ENCODE measurements at places on chromosomes 6 and 20.

DNA sequence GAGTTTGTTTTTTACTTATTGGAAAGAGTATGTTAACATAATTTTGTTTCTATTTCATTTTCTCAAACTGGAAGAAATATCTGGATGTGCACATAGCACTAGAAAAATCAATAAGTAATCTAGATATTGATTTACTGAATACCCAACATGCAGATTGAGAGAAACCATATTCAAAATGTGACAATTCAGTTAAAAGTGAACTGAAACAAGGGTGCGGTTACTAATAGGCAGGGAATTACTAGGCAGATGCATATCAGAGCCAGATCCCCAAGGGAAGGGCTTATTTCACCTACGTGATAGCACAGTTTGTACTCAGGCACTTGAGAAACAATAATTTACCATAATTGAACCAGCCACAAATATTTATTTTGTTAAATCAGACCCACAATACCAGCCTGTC is 493.1 kb upstream of the FLRT3 start:
- DNase-seq = no peak

DNA sequence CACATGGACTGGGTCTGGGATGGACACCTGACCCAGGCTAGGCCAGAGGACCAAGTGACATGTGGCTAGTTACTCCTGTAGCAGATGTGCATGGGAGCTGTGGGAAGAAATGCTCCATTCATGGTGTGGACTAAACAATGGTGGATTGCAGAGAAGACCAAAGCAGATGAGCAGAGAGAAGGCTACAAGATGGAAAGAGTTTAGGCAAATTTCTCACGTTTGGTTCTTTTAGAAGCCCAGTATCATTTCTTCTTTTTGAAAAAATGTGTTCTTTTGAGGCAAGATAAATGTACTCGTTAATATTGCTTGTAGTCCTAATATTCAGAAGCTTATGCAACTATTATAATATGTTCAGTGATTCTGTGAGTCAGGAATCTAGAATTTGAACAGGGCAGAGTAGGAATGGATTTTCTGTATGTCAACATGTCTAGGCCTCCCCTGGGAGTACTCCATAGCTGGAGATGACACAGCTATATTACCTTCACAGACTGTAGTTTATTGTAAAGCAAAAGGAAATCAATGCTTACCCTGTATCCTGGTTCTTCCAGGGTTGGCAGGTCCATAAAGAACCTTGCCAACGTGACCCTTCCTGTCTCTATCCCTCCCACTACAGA is 2.3 kb upstream of the BTN2A1 start:
- no peak for DNase-seq

DNA sequence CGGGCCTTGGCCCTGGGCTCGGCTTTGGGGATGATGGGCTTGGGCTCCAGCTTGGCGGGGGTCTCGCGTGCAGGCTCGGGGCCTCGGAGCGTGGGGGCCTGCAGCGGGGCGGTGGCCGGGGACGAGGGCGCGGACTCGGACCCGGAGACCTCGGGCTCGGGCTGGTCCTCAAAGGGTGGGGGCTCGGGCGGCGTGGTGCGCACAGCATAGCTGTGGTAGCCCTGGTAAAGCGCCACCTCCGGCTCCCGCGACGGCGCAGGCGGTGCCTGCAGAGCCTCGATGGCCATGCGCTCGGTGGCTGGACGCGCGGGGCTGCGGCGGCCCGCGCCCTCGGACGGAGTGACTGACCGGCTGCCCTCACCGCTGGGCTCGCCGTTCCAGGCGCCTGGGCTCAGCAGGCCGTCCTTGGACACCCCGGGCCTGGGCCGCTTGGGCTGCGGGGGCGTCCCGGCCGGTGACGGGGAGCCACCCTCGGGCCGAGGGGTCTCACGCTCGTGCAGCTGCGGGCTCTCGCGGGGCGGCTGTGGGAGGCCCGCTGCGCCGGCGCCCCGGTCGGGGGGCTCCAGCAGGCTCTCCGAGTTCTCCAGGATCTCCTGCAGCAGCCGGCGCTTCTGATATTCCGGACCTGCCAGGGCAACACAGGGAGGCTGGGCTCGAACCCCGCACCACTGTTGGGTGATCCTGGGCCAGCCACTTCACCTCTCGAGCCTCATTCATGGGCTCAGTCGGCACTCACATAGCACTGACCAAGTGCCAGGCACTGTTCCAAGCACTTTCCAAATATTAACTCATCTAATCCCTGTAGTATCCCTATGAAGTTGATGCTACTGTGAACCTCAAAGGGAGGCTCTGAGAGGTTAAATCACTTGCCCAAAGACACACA is 71.0 kb downstream of the JPH2 start:
- no peak for DNase-seq

GRCh38 chr6:159194421-159194820 is 25.2 kb downstream of the FNDC1 start:
- DNase-seq = no peak

DNA sequence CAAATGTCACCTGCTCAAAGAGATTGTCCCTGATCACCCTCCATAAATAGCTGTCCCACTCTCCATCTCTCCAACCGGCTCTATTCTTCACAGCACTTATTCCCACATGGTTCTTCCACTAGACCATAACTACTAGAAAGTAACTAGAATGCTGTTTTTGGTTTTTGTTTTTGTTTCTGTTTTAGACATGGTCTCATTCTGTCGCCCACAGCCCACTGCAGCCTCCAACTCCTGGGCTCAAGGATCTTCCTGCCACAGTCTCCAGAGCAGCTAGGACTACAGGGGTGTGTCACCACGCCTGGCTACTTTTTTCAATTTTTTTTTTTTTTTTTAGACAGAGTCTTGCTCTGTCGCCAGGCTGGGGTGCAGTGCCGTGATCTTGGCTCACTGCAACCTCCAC is 12.2 kb downstream of the MMP24 start:
- DNase-seq = no peak

DNA sequence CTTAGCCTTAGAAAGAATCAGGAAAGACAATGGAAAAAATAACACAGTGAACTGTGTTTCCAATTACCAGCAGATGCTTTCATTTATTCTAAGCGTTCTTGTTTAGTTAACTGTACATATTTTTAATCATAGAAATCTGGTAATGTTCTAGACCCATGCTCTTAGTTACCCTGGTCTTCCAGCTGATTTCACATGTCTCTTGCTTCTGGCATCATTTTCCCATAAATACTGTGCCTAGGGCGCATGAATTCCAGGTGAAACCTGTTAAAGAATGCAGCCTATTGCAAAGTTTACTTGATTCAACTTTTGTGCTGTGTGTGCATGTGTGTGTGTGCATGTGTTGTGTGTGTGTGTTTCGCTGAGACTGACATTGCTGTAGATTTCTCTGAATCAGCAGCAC is 178.6 kb downstream of the PDE7B start:
- DNase-seq = no peak

DNA sequence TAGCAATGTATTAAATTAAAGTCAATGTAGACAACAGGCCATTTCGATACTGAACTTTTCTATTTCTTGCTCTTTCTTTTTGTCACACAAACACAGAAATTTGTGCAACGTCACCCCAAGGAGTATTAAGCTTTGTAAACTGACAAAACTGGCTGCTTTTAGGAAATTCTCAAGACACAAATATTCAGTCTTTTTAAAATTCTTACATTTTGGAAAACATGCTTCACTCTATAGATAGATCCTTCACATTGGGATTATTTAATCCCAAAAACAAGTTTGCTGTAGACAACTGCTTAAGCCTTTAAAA is 69.9 kb upstream of the TPD52L1 start:
- no peak for DNase-seq

DNA sequence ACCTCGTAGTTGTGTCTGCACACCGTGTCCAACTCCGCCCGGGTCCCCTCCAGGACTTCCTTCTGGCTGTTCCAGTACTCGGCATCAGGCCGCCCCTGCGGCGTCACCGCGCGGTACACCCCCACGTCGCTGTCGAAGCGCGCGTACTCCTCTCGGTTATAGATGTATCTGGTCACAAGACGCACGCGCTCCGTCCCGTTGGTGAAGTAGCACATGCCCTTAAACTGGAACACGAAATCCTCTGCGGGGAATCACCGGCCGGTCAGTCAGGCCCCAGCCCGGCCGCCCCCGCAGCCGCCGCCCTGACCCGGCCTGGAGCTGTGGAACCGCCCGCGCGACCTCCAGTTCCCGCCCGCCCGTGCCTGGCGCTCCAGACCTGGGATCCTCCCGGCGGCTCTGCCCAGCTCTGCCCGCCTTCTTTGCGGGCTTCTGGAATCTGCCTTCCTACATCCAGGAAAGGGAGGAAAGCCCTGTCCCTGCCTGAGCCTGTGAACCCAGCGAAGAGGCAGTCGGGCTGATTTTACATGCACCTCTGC is 1.6 kb downstream of the HLA-DQB1 start:
- no peak for DNase-seq

GRCh38 chr6:106220485-106220884 is 105.1 kb downstream of the ATG5 start:
- no peak for DNase-seq

DNA sequence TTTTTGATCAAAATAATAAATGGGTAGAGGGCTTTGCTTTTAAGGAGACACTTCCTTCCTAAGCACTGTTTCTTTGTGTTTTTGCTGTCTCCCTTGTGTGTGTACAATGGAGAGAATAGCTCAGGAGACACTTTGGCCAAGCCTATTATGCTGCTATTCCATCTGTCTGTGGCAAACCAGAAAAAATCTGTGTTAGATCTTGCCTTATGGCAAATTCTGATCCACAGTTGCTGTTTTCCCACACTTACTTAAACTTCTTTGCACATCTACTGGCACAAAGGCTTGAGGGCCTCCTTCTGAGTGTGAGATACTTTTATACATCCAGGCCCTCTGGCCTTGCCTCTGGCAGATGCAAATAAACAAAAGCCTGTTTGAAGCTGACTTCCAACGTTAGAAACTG is 53.6 kb downstream of the PRDM13 start:
- no peak for DNase-seq

GRCh38 chr6:89351671-89352277 is 748 bp downstream of the UBE2J1 start:
- no peak for DNase-seq

DNA sequence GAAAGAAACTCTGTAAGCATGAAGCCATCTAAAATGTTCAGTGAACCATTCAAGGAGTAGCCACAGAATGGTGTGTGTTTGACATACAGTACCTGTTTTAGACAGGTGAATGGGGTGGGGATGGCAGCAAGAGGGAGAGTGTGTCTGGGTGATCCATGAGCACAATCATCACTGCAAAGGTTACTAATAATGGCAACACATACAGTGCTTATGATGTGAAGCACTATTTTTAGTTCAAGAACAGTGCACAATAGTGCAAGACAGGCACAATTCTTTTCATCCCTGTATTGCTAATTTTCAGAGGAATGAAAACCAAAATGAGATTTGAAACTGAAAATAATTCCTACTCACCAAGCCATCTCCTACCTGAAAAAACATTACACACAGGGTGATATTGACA is 14.1 kb downstream of the BEND3 start:
- DNase-seq = no peak

- no peak for DNase-seq
Observed at GRCh38 chr6:15249371-15250019, 3.6 kb downstream of the JARID2 start.

- DNase-seq = no peak
Observed at GRCh38 chr6:151493804-151494234, at the start of gene CCDC170. Gene CCDC170 (plus strand): TSS chr6:151494017. CDS start chr6:151494129, 112 bp downstream.

DNA sequence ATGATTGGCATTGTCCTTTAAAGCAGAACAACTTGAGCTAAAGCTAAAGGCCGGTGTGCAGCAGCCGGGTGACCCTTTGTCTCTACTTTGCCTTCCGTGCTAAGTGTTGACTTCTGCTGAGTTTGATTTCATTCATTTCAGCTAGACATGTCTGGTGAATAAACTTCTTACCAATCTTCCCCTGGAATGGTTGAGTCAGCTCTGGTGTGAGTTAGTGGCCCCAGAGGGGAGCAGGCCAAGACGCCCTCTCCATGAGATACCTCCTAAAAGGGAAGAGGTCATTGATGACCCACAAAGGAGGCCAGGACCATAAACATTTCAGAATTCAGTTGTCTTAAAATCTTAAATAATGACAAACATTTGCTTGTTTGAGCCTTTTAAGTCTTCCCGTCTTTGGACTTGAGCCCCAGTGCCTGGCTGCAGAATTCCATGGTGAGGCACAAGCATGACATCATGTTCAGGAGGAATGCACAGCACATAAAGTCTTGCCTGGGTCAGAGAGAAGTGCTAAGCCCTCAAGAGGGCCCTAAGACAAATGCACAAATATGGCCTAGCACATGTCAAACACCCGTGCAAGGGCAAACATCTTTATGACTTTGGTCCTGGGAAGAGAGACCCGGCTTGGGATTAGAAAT is 96.3 kb upstream of the NEDD9 start:
- no peak for DNase-seq

GRCh38 chr6:74451953-74452352 is 753.9 kb downstream of the COL12A1 start:
- no peak for DNase-seq

GRCh38 chr20:1809131-1809572 is 86.1 kb upstream of the SIRPA start:
- no peak for DNase-seq

DNA sequence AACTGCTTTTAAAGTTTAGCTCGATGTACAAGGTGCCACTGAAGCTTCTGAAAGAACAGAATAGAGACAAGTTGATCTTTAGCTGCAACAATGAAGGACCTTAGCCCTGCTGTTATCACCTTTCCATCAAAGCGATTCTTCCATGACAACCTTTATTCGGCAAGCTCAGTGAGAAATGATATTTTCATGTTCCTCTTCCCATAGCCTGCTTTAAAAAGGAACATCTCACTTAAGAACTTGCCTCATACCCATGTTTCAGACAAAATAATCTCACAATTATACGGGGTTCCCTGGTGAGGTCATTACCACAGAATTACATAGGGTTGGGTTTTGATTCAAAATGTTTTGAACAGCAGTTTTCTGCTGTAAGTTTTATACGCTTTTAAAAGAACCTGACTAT is 264.2 kb downstream of the THBS2 start:
- no peak for DNase-seq

DNA sequence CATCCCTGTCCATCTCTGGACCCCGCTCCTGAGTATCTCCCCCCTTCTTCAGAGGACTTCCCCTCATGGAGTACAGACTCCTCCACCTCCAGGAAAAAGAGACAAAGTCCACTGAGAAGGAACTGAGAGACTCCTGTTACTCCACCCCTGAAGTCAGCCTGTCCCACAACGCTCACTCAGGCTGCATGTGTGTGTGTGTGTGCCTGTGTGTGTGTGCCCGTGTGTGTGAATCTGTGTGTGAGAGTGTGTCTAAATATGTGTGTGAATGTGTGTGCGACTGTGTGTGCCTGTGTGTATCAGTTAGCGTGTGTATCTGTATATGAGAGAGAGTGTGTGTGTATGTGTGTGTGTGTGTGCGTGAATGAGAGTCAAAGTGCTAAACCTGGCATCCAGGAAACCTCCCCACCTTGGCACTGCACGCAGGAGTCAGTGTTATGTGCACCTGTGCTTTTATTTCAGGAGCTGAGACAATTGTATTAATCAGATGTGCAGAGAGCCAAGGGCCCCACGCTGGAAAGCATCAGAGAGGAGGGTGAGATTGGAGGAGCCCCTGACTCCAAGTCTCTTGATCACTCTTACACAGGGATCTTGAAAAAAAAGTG is 39.0 kb downstream of the HLA-A start:
- DNase-seq = no peak

GRCh38 chr6:79375635-79376337 is 141.3 kb upstream of the HMGN3 start:
- no peak for DNase-seq
